HL-60 (cell line): ENCODE measurements at places on chromosomes 4 and X.
A peak's percentile ranks its signal among the peaks of the same experiment; 100 is the strongest.

DNA sequence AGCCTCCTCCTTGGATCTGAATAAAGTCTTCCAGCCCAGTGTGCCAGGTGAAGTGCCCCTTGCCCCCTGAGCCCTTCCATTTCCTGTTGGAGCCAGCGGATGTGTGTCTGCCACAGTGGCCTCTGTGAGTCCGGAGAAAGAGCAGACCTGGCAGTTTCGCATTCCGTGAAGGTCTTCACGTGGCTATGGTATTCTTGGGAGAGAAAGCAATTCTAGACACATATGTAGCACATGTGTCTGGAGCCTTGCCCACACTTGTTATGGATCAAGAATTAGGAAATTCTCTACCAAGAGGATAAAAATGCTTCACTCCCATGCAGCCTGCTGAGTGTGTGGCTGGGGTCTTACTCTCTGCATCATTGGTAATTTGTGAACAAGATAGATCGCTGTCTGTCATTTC is 130.9 kb downstream of the REPS2 start:
- DNase-seq = no peak

- peak; percentile 32 for DNase-seq
Observed at GRCh38 chrX:109475174-109475891, 6.6 kb downstream of the GUCY2F start.

DNA sequence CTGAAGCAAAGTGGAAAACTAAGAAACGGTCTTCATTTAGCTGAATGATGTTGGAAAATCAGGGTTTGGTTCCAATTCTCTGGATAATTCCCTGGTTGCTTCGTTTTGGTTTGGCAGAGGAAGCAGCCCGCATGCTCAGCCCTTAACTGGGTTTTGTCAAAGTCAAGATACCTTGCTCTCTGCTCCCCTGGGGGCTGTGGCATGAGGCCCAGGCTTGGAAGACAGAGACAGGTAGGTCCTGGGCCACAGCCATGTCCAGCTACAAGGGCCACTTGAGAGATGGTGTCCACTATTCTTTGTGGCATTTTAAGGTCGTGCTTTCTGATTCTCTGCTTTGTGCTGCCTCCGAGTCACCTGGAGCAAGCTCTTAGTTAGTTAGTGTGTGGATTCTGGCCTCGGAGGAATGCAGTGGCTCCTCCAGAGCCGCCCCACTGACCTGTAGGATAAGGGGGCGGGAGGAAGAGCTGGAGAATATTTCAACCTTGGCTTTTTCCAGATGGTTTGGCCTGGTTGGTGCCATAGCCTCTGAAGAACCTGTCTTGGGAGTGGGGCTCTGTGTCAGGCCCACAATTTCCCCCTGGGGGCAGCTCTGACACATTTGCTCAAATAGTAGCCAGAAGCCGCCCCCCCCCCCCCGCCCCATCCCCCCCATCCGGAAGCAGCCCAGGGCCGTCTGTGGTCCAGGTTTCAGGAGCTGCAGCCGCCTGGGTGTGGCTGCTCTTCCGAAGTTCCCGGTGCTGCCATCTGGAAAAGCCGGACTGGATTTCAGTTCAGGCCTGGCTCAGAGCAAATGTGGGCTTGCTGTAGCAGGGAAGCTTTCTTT is 147.1 kb downstream of the NHS start:
- DNase-seq = no peak

- DNase-seq = no peak
Observed at GRCh38 chr4:17781300-17782287, at the start of gene FAM184B. TSS of gene FAM184B (minus strand) at chr4:17781621. CDS start at chr4:17781299, 322 bp downstream.

DNA sequence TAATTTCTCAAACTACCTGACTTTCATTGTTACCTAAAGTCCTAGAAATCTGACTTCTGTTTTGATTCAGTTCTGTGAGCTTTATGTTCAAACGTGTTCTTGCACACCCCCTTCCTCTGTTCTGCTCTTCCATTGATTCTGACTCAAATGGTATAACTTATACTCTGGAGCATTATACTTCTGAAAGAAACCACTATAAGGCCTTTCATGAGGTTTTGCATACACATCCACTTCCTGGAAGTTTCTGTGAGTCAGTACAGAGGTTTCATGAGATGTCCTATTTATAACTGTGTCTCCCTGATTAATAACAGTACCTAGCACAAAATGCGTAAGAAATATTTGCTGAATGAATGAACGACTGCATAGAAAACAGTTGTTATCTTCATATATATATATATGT is 540.2 kb upstream of the CT83 start:
- DNase-seq = no peak
